ENCODE measurements at places on chromosomes 2 and 18. TPM values are rescaled to one million over a fixed set of nuclear protein-coding genes. Genes with fewer than 3 reads are reported as not detected.

- DNase-seq = no peak
Observed at GRCh38 chr2:14982790-14983189, 350.3 kb downstream of the LRATD1 start.

Gene LRP2
- 1.4 TPM for total RNA-seq

DNA sequence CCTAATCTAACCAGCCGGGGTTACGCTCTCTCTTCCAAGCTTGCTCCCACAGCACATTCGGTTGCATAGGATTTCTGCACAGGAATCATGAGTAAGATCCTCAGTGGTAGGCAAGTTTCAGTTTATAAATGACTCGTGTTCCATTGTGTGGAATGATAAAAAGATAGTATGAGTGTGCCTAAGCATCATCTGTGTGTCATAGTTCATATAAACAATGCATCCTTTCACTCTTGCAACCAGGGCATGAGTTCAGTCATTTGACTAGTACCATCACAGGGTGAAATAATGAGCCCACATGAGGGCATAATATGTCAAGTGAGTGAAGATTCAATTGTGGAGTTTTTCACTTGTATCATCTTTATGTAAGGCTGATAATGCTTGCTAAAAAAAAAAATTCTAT lies 417.1 kb upstream of the CDH2 start:
- no peak for DNase-seq

Gene SLC5A7
- total RNA-seq = not detected

DNA sequence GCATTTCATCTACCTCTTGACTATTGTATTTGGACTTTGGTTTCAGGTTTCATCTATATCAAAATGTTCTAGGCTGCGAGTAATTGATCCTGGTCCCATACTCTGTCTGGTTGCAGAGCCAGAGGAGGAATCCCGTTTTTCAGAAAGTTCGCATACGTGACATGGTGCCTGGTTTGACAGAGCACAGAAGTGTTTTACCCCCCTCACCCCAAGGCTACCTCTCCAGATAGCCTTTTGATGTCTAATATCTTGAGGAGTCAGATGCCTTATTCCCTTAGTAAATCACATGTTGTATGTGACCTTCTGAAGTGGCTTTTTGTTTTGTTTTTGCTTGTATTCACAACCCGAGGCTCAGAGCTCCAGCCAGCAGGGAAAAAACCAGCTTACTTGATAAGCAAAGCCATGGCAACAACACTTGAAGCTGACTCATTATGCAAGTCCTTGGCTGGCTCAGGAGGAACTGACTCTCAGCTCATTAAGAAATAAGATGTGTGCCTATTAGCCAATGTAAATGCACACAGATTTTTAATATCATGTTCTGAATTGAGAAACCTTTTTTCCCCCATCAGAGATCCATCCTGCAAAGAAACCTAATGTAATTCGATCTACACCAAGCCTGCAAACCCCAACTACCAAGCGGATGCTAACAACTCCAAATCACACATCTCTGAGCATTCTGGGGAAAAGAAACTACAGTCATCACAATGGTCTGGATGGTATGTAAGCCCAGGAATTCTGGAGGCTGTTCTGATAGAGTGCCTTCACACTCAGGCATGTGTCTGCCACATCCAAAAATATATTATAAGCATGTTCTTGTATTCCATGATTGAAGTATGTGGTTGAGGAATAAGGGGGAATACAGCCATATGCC lies 41.4 kb downstream of the OXER1 start:
- DNase-seq = peak; percentile 47

GRCh38 chr2:152046940-152047339 lies 51.9 kb downstream of the CACNB4 start:
- DNase-seq = no peak

DNA sequence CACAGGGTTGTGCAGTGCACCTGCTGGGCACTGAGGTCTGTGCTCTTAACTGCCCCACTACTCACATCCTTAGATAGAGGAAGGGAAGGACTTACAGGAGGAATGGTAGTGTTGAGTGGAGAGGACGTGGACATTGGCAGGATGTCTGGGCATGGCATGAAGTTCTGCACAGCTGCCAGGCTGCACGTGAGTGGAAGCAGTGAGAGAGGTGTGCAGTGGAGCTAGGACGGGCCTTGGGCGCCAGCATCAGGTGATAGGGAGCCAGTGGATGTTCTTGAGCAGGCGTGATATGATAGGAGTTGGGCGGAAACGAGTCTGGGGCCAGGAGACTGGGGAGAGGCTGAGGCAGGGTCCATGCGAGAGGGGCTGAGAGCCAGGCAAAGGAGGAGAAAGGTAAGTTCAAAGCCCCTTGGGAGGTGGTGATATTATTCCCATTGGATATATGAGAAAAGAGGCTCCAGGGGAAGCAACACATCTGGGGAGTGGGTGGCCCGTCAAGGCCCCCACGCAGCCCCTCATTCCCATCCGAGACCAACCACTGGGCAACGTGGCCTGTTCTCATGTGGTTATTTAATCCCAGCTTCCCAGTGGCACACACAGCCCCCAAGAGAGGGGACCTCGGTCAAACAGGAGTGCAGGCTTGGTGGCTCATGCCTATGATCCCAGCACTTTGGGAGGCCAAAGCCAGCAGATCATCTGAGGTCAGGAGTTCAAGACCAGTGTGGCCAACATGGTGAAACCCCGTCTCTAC lies 45.7 kb upstream of the SNED1 start:
- DNase-seq = no peak

Gene CDCA7
- total RNA-seq = 79.4 TPM

DNA sequence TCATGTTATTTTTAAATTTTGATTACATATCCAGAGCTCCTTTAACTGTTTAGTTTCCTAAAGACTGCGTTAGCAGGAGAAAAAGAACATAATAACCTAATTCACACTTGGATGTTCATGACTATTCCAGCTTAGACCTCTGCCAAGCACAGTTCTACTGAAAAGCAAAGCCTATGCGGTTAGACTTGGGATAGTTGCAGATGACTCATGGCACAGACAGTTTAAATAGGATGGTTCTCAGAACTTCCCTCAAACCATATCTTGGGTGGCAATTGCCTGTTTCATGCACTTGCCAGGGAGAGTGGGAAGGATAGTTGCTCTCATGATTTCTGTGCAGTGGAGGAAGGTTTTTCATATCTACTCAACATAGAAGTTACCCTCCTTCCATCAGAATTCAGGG lies 149.7 kb upstream of the KLHL29 start:
- DNase-seq = no peak

DNA sequence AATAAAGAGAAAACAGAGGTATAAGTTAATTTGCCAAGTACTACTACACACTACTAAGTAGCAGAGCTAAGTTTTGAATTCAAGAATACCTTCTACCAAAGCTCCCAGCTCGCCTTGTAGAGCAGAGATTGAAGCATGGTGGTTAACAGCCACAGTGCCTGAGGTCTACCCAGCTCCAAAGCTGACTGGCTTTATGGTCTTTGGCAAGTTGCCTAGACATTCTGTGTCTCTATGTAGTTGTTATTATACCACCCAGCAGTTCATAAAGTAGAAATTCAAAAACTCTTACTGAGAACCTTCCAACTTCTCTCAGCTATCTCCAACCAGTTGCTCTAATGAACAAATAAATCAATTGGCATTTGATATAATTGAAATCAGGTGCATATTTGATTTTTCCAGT lies 87.8 kb downstream of the PDE11A start:
- no peak for DNase-seq

Gene CD207
- not detected for total RNA-seq

Gene TNP1
- not detected for total RNA-seq

- DNase-seq = no peak
Observed at GRCh38 chr2:34229998-34230397, 630.9 kb upstream of the FAM98A start.

GRCh38 chr2:30503007-30503694 lies 56.1 kb downstream of the LCLAT1 start:
- no peak for DNase-seq

DNA sequence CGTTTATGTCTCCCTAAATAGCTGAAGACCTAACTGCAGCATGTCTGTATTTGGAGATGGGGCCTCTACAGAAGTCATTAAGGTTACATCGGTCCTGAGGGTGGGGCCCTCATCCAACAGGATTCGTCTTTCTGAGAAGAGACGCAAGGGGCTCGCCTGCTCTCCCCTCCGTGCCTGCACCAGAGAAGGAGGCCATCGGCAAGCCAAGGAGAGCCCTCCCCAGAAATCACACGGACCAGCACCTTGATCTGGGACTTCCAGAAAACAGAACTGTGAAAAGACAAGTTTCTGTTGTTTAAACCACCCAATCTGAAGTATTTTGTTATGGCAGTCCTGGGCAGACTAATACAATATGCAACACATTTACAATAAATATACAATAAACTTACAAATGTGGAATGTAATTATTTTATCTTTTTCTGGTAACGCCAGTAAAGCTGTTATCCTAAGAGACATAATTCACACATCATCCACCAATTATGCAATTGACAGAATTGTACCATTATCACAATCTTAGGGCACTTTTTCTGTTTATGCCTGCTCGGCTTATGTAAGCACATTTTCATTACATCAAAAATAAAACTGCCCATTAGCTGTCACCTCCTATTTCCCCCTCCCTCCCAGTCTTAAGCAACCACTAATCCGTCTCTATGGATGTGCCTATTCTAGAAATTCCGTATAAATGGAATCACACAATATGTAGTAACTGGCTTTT lies 6.1 kb downstream of the HSBP1L1 start:
- no peak for DNase-seq

Gene DNAJC5G
- not detected for total RNA-seq

Gene CACNB4
- total RNA-seq = 0.54 TPM

Gene AQP12B
- total RNA-seq = not detected

DNA sequence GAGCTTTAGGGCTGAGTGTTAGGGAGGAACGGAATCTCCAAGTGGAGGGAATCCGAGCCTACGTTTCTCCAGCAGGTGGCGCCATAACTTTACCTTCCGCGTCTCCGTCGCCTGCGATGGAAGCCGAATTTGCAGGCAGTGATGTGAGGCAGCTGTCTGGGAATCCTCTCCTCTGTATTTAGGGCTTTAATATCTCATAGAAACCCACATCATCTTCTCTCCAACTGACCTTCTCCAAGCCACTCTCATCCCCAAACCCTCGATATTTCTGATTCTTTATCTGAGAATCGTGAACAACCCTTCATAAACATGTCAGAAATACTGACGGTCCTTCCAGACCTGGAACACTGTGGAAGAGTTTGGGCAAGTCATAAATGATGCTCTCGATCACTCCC lies 27.5 kb downstream of the SIX2 start:
- DNase-seq = peak; percentile 52

Gene TWIST2
- total RNA-seq = not detected

Gene ZSCAN30
- total RNA-seq = 12.0 TPM

Gene PAIP2B
- 2.4 TPM for total RNA-seq

Gene CD8B
- 260 TPM for total RNA-seq

DNA sequence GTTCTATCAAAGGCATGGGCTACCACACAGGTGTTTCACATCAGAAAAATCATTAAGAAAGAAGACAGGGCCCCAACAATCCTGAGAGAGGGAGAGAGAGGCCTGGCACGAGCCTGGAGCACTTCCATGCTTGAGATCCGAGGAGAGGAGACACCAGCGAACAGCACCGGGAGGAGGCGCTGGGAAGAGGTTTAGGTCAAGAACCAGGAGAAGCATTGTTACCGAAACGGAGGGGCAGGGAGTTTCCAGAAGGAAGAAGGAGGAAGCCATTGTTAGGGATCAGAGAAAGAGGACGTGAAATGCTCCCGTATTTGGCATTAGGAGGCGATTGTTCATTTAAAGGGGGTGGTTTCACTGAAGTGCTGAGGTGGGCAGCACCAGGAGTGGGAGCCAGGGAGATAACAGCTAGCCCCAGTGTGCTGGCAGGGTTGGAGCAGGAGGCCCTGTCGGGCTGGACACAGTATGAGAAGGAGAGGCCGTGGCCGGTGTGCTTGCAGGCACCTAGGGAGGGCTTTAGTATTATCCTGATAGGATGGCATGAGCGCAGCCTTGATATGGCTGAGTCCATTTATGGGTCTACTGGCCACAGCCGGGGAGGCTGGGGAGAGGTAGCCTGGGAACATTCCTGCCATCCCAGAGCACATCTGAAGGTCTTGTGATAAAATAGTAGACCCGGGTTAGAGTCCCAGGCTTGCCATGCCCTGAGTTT lies 244.9 kb downstream of the KLHL29 start:
- DNase-seq = no peak

GRCh38 chr2:150427298-150427697 lies 60.2 kb downstream of the RND3 start:
- no peak for DNase-seq

DNA sequence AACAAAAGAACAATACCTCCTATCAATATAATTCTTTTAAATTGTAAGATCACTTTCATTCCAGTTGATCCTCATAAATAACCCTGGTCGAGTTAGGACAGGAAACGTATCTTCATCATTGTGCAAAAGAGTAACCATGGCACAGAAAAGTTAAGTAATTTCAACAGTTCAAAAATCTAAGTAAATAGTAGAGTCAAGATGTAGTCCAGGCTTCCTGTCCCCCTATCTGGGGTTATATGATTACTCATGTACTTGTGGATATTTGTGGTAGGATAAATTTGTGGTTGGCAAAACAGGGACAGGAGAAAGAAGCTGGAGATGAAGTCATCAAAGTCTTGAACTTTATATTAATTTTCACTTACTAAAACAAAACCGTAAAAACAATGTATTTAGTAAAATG lies 772.6 kb downstream of the TSN start:
- no peak for DNase-seq

DNA sequence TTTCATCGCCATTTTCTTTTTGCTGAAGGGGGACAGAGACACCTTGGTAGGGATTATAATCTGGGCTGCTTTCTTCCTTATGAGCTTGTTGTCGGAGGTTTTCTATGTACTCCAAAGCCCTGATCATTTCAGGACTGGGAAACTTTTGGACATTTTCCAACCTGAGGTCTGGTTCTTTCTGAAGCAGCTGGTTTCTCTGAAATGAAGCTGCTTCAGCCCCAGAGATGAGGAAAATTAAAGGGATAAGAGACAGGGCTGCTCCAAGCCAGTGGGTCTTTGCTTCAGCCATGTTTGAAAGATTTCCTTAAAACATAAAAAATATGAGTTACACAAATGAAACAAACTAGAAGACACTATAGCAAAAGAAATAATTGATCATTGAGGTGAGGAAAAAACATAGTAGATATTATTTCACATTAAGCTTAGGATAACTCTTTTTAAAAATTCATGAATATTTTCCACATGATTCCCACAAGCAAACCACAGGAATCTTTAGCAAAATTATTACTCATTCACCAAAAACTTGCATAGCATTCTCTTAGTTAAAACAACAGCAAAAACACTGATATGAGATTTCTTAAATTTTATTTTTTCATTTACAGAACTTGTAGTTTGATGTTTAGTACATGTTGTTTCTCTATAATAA lies 3.0 kb downstream of the SCG2 start:
- DNase-seq = no peak

Gene ODC1
- 357 TPM for total RNA-seq

Gene ATP5MC3
- total RNA-seq = 472 TPM

Gene KYNU
- not detected for total RNA-seq

Gene INPP5D
- total RNA-seq = 38.7 TPM

DNA sequence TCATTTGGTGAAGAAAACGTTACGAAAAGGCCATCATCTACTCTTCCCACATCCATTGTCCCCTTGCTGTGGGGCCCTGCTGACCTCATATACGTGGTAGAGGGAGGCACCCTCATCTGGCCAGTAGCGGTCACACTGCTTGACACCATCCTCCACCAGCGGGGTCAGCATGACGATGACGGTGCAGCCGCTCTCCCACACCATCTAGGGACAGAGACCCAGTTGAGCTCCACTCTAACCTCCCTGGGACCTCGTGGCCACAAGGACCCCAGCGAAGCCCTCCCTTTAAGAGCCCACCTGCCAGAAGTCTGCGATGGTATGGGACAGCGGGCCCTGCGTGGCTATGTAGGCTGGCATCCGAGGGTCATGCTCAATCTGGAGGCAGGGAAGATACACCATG lies 13.1 kb downstream of the PTPRN start:
- no peak for DNase-seq

Gene FBXO15
- 3.0 TPM for total RNA-seq
